ENCODE measurements at places on chromosomes 12 and 14.

DNA sequence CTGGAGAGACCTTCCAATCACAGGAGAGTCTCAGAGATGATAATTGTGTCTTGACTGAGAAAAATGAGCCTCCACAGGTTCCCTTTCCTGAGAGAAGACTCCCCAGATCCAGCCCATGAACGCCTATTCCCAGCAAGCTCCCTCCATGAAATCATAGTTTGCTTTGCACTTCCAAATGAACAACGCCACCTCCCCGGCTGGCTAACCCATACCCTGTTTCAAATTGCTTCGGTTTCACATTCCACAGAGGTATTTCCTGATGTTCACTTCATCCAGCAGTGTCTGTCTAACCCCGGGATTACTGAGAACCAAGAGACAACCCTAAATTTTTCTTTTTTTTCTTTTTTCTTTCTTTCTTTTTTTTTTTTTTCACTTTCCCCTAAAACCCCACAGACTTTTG lies 124.1 kb upstream of the RFLNA start:
- DNase-seq: no peak

DNA sequence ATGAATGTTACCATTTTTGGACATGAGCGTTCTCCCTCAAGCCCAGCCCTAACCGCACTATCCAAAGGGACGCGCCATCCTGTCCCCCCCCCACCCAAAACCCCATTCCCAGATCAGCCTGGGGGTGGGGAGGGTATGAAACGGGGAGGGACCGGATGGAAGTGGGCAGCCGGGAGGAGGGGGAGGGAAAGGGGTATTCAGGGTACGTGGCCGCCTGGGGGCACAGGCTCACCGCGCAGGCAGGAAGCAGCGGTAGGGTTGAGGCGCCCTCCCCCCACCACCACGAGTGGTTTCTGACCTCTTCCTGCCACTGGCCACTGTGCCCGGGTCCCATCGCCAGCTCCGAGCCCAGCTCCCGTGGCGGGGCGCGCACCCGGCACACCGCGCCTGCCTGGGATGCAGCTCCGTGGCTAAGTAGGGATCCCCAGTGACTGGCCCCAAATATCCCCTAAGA lies 1.4 kb downstream of the ACTN1 start:
- DNase-seq: peak; percentile 59

- DNase-seq: peak; percentile 88
Observed at GRCh38 chr12:65695113-65695865, 129.0 kb upstream of the HMGA2 start.

GRCh38 chr14:22887260-22887989 lies 4.4 kb downstream of the REM2 start:
- peak; percentile 91 for DNase-seq

DNA sequence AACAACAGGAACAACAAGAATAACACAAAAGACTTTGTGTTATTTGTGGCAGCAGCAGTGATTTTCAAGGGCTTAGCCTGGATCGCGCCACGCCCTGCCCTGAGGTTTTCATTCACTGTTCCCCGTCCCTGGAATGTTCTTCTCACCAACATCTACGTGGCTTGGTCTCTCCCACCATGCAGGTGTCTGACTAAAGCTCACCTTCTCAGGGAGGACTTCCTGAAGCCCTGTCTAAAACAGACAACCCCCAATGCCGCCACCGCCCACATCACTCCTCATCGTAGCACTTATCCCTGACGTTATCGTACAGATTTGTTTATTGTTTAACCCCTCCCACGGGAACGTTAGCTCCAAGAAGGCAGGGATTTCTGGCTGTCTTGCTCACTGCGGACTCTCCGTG lies 40.4 kb downstream of the P2RX4 start:
- DNase-seq: no peak

DNA sequence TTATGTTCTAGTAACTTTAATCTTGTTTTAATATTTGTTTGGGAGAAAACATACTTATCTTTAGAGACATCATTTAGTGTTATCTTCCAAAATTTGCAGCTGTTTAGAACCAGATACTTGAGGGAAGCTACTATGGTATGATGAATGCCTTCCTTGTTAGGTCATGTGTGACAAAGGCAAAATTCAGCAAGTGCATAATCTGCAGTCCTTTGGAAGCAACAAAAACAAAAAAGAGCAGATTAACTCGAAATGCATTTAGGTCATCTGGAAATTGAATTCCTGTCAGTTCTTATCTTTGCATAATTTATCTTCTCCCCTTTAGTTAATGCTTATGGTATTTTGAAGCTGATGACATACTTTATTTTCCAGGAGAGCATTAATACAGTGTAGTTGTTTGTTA lies 3.5 kb downstream of the FBXO34 start:
- no peak for DNase-seq

DNA sequence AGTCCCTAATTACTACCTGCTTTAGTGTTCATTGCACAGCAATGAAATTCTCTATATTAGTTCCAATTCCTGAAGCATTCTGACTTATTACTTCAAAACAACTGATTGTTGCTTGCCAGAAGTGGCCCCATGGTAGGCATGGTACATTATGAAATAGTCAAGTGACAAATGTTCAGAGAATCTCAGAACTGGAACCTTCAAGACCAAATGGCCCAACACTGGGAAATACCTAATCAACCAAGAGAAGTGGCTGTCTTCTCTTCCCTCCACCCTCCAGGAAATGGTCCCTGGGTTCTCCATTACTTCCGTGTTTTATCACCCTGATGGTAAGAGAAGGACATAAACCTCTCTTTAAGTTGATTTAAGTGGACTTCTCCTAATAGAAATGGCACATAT lies 49.9 kb downstream of the ITPR2 start:
- no peak for DNase-seq

GRCh38 chr14:100769035-100769939 lies 42.6 kb downstream of the DLK1 start:
- no peak for DNase-seq

DNA sequence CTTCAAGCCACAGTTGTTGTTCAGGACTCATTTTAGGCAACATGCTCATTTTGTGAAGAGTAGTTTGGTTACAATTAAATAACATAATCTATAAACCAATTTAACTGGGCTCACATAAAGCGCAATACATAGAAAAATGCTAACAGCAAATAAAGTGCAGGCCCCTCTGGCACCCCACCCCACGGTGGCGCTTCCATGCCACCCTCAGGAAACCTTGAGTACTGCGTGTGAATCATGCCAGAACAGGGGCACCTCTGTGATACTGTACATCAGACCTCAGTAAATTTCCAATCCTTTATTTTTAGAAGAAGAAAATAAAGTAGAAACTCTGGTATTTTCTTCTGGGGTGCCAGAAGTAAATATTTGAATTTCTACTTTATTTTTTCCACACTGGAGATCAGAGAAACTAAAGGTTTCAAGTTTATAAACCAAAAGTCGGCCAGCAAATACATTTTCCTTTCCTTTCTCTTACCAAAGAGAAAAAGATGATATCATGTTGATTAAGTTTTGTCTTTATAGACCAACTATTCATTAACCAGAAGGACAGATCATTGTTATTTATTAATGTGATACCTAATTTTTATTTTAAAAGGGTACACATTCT lies 316.8 kb downstream of the PAWR start:
- DNase-seq: peak; percentile 63

- no peak for DNase-seq
Observed at GRCh38 chr14:72308967-72309485, 376.8 kb downstream of the RGS6 start.

DNA sequence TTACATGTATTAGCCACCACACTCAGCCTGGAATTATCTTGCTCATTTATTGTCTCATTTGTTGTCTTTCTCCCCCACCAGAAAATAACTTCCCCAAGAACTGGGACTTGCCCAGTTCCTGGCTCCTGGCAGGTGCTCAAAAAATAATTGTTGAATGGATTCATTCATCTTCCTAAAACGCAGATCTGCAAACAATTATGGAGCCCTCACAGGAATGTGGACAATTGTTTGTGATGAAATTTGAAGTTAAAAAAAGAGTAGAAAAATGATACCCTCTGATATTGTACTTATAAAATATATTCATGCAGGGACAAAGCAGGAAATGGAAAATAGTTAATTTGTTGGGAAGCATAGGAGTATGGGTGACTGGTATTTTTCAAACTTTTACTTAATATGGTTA lies 60.7 kb upstream of the MAP1LC3B2 start:
- no peak for DNase-seq

- DNase-seq: no peak
Observed at GRCh38 chr12:109258607-109259544, 50.2 kb downstream of the FOXN4 start.

- DNase-seq: peak; percentile 43
Observed at GRCh38 chr12:112401903-112402498, 7.4 kb downstream of the RPL6 start.

DNA sequence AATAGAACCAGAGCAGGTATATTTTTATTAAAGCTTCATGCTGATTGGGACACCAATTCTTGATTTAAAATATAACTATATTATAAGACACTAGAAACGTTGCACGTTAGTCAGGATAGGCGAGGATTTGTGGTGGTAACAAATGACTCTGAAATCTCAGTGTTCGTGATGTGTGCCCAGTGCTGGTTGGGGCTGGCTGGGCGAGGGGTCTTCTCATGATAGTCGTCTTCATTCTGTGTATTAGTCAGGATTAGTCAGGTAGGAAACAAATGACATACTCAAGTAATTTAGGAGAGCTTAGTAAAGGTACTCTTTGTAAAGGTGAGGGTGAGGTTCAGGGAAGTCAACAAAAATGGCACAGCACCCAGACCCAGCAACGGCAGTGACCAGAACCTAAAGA lies 73.9 kb upstream of the HIF1A start:
- no peak for DNase-seq

GRCh38 chr12:14886271-14886670 lies 617 bp upstream of the MGP start:
- peak; percentile 77 for DNase-seq

DNA sequence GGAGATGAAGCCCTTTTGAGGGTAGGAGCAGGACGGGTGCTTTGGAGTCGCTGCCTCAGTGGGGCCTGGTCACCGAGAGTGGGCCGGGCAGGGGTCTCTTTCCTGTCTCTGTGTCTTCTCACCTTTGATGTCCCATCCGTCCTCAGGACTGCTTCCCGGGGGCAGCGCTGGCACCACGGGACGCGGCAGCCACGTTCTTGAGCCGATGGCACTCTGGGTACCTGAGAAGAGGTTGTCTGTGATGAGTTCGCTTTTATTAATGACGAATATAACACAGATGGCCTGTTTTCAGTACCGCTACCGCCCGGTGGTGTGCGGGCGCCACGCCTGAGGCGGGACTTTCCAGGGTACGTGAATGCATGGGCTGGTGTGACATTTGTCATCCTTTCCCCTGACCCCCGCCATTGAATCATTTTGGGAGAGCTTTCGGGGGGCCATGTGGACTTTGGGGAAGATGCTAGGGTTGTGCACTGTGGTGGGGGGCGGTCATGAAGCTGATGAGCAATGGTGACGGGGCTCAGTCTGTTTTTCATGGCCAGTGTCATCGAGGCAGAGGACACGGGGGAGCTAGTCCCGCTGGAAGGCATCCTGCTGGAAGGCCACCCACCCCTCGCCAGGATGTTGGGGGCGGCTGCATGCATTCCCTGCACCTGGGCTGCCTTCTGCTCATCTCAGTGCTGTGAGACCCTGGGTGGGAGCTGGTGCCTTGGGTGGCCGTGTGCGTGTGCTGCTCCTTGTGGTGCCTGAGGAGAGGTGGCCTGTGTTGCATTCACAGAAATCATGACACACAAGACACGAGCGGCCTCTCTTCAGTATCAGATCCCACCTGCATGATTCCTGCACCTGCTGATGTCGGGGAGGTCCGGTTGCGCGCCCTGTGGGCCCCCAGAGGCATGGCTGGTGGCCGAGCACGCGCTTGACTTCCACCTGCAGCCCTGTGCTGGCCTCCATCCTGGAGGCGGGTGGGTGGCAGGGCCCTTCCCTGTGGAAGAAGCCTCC lies 162.5 kb upstream of the RTL1 start:
- no peak for DNase-seq

GRCh38 chr12:10052193-10052913 lies 21.9 kb downstream of the CLEC9A start:
- DNase-seq: no peak

DNA sequence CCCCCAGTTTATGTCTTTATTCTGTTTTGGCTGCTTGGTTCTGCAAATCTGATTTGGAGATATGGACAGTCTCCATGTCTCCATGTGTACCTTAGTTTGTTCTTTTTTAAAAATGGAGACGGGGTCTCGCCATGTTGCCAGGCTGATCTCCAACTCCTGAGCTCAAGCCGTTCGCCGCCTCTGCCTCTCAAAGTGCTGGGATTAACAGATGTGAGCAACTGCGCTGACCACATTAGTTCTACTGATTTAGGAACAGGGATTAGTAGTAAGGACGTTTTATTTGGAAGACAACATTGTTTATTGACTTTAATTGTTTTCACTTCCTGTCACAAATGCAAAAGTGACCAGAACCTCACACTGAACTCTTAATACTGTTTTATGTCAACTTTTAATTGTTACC lies 14.7 kb downstream of the AEBP2 start:
- no peak for DNase-seq

DNA sequence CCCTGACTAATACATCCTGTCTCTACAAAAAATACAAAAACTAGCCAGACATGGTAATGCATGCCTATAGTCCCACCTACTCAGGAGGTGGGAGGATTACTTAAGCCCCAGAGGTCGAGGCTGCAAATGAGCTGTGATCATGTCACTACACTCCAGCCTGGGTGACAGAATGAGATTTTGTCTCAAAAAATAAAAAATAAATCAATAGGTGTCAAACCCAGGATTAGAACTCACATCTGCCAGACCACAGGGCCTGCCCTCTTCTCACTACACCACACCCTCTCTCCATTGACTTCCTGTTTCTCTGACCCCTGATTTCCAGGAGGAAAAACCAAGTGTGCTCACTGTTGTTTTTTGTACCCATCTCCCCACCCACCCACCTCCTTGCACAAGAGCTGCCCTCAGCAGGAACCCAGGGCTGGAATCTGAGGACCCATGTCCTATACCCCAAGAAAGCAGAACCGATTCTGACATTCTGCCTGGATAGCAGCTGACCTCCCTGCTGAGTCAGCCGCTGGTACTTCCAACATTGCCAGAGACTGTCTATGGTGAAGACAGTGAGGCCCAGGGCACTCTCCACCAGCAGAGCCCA lies 6.2 kb downstream of the CMKLR1 start:
- DNase-seq: no peak

DNA sequence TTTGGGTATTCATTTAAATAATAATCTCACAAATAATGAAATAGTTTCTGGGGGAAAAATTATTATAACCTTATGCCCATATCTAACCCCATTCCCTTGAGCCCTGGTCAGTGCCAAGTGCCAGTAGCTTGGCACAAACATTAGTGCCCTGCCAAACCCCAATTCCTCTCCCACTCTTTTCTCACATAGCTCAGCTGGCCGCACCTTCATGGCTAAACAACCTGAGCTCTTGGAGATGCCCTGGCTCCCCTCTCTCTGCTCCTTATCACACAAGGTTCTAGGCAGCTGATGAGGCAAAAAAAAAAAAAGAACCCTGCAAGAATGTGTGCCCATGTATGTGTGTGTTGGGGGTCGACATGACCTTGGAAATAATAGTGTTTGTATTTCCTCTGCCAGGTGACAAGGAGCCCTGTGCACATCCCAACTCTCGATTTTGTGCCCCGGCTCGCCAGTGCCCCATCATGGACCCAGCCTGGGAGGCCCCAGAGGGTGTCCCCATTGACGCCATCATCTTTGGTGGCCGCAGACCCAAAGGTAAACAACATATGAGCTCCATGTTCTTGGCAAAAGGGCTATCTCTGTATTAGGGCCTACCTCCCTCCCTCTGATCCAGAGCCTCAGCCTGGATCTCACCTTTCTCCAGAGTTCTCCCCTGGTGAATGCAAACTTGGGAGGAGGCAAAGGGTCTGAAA lies 8.4 kb downstream of the PCK2 start:
- no peak for DNase-seq
